HL-60 (cell line): ENCODE measurements at places on chromosomes 2 and 18.

GRCh38 chr2:627926-628560, 49.2 kb downstream of the TMEM18 start:
- no peak for DNase-seq

- no peak for DNase-seq
Measured at GRCh38 chr18:22368021-22368420, 49.7 kb downstream of the CTAGE1 start.

DNA sequence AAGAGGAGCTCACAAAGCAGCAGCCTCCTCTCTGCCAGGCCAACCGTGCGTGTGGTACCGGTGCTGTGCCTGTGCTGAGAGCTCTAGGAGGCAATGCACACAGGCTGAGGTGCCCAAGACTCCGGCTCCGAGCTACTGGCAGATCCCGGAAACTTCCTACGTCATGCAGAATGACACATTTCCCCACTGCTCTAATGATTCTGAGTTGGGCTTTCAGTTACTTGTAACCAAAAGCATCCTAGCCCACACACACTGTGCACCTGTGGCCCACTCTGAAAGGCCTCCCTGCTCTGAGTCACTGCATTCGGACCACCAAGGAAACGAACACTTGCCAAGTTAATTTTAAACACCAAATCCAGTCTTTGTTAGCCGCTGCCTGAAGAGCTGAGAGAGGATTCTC, 9.3 kb upstream of the RNU4ATAC start:
- no peak for DNase-seq

DNA sequence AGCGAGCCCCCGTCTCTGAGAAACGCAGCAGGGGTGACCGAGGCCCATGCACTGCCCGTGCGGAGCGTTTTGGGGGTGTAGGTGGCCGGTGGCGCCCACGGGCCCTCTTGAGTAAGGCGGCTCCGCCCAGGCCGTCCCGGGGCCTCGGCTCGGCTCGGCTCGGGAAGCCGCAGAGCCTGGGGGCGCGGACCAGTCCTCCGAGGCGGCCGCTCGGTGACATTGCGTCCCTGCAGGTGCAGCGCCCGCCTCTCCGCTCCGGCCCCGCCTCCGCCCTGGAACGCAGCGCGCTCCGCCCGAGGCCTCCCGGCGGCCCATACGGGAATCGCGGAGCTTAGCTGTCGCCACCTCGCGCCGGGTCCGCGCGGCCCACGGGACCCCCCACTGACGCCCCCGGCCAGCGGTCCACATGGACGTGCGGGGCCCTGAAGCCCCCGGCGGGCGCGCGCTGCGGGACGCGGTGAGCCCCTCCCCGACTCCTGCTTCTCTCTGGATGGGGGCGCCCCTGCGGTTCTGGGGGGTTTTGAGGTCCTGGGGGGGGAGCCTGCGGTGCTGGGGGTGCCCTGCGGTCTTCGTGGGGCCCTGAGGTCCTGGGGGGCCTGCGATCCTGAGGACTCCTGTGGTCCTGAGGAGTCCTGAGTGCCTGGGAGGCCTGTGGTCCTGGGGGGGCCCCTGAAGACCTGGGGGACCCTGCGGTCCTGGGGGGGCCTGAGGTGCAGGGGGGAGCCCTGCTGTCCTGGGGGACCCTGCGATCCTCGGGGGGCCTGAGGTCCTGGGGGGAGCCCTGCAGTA, at the start of gene HSBP1L1:
TSS of gene HSBP1L1 (plus strand) at position 314 of the 789 bp plus-strand sequence. CDS start at position 407, 93 bp downstream.
- DNase-seq: peak; percentile 63
